ENCODE measurements at places on chromosomes 7 and 10. TPM values are rescaled to one million over a fixed set of nuclear protein-coding genes. Genes with fewer than 3 reads are reported as not detected.
A peak's percentile ranks its signal among the peaks of the same experiment; 100 is the strongest.

DNA sequence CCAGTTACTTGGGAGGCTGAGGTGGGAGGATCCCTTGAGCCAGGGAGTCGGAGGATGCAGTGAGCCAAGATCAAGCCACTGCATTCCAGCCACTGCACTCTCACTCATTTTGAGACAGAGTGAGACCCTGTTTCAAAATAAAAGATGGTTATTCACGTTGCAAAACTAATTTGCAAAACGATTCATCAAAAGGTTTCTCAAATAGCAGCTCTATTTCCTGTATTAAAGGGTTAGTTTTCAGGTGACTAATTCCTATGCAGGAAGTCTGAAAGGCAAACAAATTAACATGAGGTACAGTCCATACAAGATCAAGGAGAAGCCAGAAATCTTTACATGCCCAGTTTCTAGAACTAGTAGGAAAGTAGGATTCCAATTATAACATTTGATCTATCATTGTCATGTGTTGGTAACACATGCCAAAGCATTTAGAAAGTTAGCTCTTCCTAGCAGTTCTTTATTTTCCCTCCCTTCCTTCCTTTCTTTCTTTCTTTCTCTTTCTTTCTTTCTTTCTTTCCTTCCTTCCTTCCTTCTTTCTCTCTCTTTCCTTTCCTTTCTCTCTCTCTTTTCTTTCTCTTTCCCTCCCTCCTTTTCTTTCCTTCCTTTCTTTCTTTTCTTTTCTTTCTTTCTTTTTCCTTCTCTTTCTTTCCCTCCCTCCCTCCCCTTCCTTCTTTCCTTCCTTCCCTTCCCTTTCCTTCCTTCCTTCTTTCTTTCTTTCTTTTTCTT, 49.3 kb downstream of the DENND2A start:
- no peak for DNase-seq

DNA sequence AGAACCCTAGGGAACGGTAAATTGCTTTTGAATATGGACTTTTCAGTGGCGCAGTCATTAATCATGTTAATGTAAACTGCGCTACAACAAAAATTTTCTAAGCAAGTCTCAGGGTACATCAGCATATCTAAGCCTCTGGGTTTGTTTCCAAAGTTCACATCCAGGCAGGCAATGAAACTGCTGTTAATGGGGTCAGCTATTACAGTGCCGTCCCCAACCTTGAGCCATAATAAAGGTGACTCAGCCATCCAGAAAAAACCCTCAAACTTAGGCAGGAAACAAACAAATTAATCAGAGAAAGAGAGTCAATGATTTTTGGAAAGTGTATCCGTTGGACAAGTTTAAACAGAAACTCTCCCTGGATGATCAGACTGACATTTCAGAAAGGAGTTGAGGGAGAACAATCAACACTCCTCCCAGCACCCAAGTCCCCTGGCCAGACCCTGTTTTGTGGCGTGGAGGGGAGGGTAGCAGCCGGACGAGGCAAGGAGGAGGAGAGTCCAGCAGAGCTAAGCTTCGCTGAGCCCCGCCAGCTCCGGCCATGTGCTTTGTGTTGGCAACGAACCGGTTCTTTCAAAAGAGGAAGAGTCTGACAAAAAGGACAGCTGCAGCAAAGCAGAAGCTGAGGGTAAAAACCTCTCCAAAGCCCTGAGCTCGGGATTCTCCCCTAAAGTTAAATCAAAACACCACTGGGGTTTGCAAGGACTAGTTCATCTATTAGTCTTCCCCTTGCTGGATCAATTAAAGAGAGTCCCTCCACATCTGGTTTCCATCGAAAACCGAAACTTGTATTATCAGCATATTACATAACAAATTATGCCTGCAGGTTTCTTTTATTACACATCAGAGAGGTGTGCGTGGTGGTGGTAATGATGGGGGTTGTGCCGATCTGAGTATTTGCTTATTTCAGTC, 3.6 kb downstream of the FAM53B start:
- DNase-seq: peak; percentile 90

DNA sequence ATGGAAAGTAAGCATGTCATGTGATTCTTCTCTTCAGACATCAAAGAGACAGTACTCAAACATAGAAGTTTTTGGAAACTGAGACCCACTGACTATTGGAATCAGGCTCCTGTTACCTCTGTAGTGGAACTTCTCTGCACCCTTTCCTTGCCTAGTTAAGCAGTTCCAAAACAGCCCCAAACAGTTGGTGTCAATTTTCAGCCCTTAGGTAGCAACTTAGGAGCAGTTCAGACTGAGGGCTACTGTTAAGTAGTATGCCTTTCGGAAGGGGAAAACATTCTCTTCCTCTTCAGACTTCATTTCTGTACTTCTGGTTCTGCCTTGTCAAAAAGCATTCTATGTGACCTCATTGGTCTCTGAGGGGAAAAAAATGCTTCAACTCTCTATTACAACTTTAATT, 85.7 kb downstream of the ZNF277 start:
- no peak for DNase-seq

GRCh38 chr7:47191876-47192291, 390.0 kb downstream of the TNS3 start:
- DNase-seq: no peak

GRCh38 chr7:158350166-158350900, 237.3 kb downstream of the PTPRN2 start:
- DNase-seq: no peak

- DNase-seq: no peak
Observed at GRCh38 chr10:120765226-120765803, 85.8 kb upstream of the WDR11 start.

- no peak for DNase-seq
Observed at GRCh38 chr10:120005207-120006201, 113.0 kb downstream of the SEC23IP start.

DNA sequence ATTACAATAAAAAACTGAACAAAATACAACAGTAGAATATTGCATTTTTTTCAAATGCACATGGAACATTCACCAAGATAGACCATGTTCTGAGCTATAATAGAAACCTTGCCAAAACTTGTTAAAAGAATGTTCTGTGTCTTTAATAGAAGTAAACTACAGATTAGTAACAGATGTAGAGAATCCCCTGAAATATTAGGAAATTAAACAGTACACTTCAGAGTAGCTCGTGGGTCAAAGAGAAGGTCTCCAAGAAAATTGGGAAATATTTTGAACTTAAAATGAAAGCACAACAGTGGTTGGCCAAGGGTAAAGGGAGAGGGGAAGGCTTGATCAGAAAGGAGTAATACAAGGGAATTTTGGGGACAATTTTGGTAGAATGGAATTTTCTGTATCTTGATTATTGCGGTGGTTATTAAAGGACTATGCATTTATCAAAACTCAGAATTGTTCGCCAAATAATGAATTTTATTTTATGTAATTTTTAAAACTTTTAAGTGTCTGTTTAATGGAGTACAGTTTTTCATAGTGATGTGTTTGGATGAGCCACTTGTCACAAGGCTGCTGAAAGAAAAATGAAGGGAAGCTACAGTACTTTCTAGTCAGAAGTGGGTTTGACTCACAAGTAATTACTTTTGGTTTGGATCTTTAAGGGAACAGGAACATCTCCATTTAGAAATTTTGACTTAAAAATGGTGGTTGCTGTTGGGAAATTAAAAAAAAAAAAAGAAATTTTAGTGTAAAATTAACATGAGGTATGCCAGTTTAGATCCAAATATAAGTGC, 10.2 kb downstream of the PLEKHA8 start:
- DNase-seq: peak; percentile 24

- no peak for DNase-seq
Observed at GRCh38 chr7:29352041-29352440, 157.5 kb downstream of the CHN2 start.

DNA sequence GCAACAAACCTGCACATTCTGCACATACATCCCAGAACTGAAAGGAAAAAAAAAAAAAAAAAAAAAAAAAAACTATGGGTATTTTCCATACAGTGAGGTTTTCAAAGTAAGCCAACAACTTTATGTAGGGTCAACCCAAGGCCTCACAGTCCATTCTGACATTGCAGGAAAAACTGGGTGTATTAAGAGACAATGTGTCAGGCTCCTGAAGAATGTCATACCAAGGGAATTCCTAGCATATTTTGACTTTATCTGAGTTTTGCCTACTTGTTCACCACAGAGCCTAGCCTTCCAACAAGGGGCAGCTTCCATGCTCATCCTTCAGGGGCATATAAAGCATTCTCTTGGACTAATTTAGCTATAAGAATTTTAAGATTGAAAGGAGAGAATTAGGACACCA, 368.9 kb downstream of the PLXDC2 start:
- DNase-seq: no peak

DNA sequence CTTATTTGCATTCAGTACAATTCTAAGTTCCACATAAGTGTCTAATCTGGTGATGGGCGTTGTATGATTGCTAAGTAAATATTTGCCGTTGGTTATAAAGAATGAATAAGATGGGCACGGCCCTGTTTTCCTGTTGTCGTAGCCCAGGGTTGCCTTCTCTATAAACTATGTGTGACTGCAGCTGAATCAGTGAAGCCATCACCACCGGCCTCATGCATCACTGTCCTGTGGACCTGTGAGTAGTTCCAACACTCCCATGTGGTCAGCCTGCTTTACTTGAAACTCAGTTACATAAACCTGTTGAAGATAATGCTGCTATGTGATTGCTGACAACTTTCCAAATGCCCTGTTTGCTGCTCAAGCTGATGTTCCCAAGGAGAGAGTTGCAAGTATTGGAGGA, 21.6 kb upstream of the KLF6 start:
- DNase-seq: no peak

DNA sequence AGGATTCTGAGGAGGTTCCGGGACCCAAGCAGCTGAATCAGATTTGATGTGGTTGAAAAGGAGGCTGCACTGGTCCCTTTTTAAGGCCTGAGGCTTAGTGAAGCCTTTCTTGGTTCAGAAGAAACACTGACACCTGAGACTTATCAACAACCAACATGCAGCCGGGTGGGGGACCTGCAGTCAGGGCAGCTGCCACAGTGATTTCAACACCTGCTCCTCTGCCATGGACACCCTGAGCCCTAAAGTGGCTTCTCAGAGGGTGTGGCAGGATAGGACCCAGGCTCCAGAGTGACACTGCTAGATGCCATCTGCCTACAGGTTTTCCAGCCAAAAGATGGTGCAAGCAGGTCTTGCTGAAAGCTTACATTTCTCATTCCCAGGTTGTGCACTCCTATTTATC, 99.3 kb downstream of the COL13A1 start:
- peak; percentile 72 for DNase-seq

DNA sequence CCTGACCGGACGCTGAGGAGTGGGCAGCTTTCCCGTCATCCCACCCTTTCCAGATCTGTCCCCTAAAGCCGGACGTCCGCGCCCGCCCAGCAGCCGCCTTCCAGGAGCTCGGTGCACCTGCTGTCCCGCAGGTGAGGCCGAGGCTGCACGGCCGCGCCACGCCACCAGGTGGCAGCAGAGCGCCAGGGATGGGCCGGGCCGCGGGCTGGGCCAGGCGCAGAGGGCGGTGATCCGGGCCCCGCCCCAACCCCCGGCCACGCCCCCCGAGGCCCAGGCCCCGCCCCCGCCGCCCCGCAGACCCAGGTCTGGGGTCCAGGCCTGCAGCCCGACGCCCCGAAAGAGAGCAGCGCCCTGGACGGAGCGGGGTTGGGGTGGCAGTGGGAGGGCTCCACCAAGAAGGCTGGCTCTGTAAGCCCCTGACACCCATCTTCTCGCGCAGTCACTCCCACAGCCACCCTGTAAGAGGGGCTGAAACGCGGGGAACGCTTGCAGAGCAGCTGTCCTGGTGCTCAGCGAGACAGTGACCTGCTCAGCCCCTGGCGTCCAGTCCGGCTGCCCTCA, 32.2 kb downstream of the FOXL3 start:
- DNase-seq: peak; percentile 73

DNA sequence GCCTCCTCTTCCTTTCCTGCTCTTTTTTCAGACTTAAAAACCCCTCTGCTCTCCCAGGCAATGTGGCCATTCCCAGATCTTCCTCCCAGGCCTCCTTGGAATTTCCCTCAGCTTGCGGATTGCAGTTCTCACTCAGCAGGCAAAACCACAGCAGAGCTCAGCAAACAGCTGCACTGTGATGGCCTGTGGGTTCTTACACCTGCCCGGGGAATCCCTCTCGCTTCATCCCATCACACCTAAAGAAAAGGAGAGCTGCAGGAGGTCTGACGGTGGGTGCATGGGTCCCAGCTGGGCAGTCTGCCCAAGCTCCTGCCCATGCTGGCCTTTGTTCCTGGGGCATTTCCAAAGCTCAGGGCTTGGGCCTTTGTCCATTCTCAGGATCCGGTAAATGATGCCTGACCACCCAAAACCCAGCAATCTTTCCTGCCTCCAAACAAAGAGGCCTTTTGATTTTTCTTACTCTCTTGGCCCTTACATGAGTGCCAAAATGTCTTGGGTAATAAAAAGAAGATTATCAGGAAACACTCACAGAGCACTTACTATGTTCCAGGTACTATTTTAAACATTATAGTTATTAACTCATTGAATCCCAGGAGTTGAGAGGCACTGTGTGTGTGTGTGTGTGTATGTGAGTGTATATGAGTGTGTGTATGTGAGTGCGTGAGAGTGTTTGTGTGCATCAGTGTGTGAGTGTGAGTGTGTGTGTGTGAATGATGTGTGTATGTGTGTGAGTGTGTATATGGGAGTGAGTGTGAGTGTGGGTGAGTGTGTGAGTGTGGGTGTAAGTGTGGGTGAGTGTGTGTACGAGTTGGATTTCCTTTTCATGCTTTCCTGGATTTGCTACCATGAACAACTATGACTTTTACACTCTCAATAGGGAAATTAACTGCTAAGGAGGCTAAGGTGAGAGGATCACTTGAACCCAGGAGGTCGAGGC, 64.5 kb upstream of the PODXL start:
- DNase-seq: no peak

Gene ZNF107
- total RNA-seq: 6.2 TPM

Gene PLEKHS1
- total RNA-seq: 1.4 TPM

Gene TRAPPC14
- total RNA-seq: 4.5 TPM

Gene TMEM213
- 0.51 TPM for total RNA-seq

Gene SAMD9
- total RNA-seq: 10.9 TPM

Gene TFEC
- total RNA-seq: 1.5 TPM

Gene AOAH
- 3.4 TPM for total RNA-seq

Gene THSD7A
- total RNA-seq: 10.6 TPM
